NCI-H69 (cell line): ENCODE measurements at places on chromosomes 5 and 9.

DNA sequence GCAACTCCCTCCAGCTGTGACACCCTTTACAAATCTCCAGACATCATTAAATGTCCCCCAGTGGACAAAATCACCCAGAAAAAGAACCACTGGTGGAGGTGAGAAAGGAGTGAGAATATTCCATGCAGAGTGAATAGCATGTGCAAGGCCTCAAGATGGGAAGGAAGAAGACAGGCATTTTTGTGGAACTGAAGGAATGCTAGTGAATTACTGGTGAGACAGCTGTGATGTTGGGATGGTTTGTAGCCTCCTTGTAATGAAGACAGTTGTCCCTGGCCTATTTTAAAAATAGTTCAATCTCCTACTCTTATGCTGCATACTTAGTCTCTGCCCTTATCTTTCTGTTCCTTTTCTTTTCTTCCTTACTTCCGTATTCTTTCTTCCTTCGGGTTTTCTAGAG is 124.9 kb upstream of the RPS23 start:
- DNase-seq: no peak

DNA sequence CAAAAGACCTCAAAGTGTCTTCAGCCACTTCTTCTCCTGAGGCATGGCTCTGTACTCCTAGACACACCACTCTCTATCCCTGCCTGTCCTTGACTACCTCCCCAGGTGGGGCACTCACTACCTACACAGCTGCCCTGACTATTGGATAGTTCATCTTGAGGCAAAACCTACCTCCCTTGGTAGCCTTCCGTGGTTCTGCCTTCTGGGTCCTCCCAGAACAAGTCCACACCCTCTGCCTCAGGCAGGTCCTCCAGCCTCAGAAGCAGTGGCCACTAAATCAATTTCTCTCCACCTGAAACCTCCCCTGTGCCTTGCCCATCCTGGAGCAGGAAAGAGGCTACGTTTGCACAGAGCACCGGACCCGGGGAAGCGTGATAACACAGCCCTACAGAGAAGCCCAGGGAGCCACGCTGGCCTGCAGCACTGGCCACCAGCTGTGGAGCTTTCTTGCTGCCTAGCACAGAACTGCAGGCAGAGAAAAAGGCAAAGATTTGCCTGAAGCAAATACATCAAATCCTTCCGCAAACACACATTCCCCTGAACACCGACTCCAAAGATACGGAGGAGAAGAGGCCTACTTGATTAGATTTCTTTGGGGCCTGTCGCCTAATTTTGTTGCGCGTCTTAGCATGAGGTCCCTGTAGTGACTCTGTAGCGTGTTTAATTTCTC is 141.8 kb downstream of the C9orf50 start:
- DNase-seq: peak; percentile 53

DNA sequence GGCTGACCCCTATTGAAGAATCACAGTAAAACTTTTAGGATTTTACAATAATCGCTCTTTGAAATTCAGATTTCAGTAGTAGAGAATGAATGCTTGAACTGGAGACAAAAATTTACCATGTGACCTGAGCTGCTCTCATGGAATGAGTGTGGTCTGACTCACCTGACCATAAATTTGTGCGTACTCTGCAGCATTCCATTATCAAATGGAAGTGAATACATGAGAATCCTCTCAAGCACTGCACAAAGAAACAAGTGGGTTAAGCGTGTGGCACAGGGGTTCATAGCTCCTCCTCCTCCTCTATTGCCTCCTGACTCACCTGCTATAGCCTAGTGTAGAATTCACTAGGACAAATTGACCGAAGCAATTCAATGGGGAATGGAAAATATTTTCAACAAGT is 269.8 kb upstream of the CDH9 start:
- no peak for DNase-seq

DNA sequence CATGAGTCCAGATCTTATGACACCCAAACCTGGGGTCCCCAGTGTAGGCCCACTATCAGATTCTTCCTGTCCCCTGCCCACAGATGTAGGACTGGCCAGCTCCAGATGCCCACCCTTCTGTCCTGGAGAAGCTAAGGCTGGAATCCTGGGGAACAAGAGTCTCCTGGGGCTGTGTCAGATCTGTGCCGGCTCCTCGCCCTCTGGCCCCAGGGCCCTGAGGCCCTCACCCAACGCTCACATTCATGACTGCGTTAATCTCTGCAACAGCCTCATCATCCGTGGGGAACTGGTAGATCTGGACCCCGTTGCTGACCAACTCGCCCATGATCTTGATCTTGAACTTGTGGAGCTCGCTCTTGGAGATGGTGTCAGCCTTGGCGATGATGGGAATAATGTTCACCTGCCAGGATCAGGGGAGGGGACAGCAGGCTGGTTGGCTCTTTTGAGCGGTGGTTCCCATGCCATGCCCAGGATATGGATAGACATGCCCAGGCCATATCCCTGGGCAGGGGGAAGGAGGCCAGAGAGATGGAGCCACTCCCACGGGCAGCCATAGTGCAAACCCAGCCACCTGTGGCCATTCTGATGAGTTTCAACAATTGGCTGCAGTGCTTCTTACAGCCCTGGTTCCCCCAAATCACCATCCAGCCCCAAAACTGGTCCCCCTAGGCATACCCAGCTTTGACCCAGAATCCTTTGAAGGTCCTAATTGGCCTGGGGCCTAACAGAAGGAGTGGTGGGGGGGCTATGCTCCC is 14.6 kb downstream of the SEPTIN8 start:
- DNase-seq: no peak
